Renal cortex interstitium (tissue), 15 donors: ENCODE measurements at places on chromosomes 2 and 18. TPM values are rescaled to one million over a fixed set of nuclear protein-coding genes. Genes with fewer than 3 reads are reported as not detected.
A peak's percentile ranks its signal among the peaks of the same experiment; 100 is the strongest.

DNA sequence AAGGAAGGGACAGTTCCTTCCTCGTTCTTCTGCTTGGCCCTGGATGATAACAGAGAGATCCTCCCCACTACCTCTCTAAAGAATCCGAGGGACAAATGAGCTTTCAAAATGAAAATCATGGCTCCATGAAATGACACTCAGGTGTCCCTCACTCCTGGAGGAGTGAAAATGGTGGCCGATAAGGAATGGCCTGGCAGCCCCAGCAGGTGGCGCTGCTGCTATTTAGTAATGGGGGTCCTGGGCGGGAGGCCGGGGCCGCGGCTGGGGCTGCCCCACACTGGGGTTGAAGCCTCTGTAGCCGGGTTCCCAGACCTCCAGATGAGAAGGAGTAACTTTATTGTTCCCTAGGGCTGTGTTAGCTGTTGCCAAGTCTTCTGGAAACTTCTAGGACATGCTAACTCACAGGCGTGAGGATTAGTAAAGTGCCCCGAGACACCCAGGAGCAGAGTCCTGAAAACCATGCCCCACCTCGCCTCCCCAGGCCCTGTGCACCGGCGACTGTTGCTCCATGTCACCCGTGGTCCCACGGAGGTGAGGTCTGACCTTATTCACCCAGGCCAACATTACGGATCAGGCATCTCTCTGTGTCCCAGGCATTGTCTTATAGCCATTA lies 138.0 kb downstream of the CTIF start:
- peak; percentile 68 for DNase-seq

- no peak for DNase-seq
Measured at GRCh38 chr18:3055816-3056215, 42.9 kb upstream of the LPIN2 start.

DNA sequence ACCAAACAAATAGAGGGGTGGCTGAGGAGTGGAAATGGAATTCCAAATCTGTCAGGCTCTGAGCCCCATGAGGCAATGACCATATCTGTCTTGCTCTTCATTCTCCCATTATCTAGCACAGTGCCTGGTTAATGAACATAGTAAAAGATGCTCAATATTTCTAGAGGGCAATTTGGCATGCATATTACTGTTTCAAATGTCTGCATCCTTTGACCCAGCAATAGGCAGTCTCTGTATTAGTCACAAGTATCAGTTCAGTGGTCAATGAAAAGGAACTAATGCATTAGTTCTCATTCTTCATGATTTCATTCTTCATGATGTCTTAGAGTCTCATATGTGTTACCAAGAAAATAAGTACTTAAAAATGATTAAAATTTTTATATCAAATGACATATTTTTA lies 28.4 kb upstream of the MALL start:
- no peak for DNase-seq

The SPDYA gene
- polyA plus RNA-seq: 1.3 TPM

DNA sequence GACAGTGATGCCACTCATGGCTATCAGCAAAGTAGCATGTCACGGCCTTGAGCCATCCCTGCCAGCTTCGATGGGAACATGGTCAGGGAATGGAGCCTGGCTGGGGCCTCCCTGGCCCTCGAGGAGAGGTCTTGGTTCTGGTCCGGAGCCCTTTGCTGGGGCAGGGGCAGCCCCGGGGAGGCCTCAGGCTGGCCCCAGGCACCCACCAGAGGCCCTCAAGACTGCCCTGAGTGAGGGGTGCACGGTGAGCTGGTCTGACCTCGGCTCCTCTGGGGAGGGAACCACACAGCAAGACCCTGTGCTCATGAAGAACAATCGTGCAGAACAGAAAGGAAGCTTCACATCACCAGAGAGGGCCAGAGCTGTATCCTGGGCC lies 75.2 kb upstream of the OTOS start:
- DNase-seq: no peak

The TMEM200C gene
- polyA plus RNA-seq: 2.1 TPM

- DNase-seq: no peak
Measured at GRCh38 chr18:45203677-45204076, 411.6 kb upstream of the SLC14A2 start.

The ANKRD36 gene
- polyA plus RNA-seq: 16.5 TPM

The SCYGR4 gene
- not detected for polyA plus RNA-seq

The SPEG gene
- polyA plus RNA-seq: 16.8 TPM

The CIAO1 gene
- polyA plus RNA-seq: 78.8 TPM
